ENCODE measurements at places on chromosomes 16 and 17.

DNA sequence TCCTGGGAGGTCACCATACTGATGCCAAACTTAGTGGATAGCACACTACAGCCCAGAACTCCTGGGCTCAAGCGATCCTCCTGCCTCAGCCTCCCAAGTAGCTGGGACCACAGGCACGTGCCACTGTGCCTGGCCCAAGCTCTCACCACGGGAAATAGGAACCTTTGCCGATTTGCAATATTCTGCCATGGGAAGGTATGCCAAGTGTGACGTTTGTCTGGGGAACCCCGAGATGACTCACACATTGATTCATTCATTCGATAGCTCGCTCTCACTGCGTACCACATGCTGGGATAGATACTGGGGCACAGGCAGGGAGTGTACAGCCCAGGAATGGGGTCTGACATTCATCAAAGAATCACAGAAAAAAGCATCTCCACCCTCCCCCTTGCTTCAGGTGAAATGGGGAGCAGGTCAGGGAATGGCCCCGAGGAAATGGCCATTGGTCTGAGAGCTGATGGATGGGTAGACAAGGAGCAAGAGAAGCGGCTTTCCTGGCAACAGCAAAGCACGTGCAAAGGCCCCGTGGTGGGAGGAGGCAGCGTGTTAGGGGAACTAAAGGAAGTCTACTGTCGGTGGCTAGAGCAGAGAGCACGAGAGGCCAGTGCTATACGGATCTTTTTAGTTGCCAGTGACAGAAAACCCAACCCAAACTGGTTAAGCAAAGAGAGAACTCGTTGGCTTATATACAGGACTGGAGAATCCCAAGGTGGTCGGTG lies 44.1 kb downstream of the DNAH17 start:
- no peak for DNase-seq

DNA sequence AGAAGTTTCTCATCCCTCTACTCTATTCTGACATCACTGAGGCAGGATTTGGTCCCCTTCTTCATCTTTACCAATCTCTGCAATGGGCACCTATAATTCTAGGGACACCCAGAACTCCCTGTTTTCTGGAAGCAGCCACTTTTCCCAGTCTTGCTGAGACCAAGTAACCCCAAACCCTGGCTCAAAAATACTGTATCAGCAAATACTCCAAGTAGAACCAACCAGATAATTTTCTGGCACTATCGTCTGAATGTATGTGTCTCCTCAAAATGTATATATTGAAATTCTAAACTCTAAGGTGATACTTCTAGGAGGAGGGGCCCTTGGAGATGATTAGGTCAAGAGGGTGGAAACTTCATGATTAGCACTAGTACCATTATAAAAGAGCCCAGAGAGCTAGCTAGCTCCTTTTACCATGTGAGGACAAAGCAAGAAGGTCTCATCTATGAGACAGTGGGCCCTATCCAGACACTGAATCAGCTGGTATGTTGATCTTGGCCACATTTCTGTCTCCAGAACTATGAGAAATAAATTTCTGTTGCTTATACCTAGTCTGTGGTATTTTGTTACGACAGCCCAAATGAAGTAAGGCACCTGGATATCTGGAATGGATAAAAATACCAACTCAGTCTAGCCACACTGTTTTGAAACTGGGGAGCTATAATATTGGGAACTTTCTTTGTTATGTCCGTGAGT lies 464.4 kb downstream of the CDH11 start:
- no peak for DNase-seq

DNA sequence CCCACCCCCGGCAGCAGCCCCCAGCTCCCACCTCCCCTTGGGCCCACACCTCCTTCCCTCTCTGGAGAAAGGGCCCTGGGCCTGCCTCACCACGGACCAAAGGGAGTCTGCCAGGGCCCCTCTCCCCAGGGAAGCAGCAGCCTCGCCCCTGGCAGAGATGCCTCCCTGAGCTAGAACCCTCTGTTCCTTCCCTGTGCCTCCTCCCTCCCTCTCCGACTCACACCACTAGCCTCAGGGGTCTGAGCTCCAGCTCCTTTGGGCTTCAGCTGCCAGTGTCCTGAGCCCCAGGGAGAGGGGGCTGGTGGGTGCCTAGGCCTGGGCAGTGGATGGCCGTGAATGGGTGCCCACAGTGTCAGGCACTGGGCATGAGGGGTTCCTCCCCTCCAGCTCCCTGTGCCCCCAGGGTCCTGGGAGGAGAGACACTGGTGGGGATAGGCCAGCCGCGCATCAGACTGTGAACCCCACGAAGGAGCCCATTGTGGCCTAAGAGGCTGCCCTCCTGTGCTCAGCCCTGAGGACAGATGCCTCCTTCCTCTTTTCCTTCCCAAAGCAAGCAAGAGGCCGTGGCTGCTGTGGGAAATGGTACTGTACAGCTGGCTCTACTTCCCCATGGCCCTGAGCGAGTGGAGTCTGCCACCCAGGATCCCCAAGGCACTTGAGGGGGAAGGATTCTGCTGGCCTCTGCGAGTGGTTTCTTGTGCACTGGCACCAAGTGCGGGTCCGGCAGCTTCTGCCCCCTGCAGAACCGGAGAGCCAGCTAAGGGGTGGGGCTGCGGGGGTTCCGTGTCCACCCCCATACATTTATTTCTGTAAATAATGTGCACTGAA lies 20.7 kb downstream of the MMP15 start:
- DNase-seq, result no peak

GRCh38 chr17:9432934-9433421 lies 142.6 kb downstream of the STX8 start:
- DNase-seq, result no peak

DNA sequence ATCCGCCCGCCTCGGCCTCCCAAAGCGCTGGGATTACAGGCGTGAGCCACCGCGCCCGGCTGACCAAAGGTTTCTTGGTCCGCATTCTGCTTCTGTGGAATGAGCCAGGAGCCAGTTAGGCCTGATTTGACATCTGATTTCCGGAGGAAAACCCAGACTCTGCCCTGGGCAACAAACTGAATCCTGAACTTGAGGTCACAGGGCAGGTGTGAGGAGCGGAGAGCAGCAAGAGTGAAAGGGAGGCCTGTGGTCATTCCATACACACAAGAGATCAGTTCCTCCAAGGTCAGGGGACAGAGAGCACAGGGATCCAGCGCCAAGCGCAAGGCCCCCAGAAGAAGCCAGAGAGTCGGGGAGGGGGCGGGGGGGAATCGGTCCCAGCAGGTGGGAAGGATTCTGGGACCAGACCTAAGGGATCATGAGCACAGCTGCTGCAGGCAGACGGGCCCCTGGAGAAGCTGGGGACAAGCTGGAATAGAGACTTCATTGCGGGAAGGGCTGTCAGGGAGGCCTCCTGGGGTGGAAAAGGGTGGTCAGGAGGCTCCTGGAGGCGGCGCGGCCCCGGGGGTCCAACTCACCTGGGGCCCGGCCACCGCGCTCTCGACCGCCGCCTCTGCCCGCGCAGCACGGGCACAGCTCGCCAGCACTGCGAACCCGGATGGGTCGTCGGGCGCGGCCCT lies 436 bp downstream of the SHPK start:
- DNase-seq, result no peak

GRCh38 chr16:13372421-13372820 lies 471.0 kb downstream of the SHISA9 start:
- no peak for DNase-seq

GRCh38 chr17:18182110-18182977 lies 1.3 kb upstream of the ALKBH5 start:
- no peak for DNase-seq

GRCh38 chr16:83802135-83802534 lies 5.6 kb upstream of the HSBP1 start:
- DNase-seq, result peak; percentile 7

DNA sequence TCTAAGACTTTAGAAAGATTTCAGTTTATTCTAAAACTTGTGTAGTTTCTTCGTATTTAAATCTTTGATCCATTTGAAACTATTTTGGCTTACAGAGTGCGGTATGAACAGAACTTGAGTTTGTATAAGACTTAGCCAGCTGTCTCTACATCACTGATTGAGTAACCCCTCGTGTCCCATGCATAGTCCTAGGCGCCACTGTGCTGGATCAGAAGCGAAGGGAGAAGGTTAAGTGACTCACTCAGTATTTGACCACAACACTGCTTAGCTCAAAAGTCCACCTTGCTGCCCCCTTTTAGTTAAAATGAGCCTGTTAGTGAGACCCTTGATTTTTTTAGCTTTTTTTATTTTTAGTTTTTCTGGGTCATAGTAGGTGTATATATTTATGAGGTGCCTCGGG lies 28.4 kb downstream of the CD300LB start:
- no peak for DNase-seq
